WTC11 (cell line): ENCODE measurements at places on chromosomes 13 and 19.

- DNase-seq: peak; percentile 76
These were observed 205.1 kb upstream of the STARD13 start for GRCh38 chr13:33490461-33491327.

- DNase-seq: no peak
These were observed 1644.1 kb downstream of the SLITRK5 start for GRCh38 chr13:89315287-89315686.

GRCh38 chr13:26225896-26226617 is 3.9 kb upstream of the RNF6 start:
- DNase-seq: no peak

GRCh38 chr13:27252467-27252866 is 1.1 kb downstream of the RPL21 start:
- DNase-seq: no peak

DNA sequence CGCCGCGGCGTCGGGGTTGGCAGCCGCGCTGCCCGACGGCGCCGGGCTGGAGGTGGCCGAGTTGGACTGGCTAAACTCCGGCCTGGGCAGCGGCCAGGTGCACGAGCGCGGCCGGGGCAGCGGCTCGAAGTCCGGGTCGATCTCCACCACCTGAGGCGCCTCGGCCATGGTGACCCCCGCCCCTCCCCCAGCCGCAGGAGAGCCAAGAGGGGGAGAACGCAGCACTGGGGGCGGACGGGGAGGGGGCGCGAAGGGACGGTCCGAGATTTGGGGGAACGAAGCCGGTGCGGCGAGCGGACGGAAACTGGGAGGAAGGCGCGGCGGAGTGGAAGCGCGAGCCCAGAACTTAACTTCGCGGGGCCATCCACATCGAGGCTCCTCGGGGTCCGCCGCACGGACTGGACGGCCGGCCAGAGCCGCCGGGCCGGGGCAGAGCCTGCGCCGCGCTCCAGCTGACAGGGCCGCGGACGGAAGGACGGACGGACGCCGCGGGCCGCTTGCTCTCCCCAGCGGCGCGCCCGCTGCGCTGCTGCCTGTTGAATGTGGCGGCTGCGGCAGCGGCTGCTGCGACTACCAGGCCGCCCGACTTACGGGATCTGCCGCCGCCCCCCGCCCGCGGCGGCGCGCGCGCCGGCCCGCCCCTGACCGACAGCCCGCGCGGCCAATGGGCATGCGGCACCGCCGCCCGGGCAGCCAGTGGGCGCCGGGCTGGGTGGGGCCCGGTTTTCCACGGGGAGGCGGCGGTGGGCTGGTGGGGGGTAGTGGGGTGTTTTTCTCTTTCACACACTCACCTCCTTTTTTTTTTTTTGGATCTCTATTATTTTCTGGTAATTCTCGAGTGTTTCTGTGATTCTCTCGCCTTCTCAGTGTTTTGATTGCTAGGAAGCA is at the start of gene FOXO1:
FOXO1 (minus strand) TSS at position 597 of the 888 bp plus-strand sequence; CDS start at position 168, 429 bp downstream.
- DNase-seq: peak; percentile 80

DNA sequence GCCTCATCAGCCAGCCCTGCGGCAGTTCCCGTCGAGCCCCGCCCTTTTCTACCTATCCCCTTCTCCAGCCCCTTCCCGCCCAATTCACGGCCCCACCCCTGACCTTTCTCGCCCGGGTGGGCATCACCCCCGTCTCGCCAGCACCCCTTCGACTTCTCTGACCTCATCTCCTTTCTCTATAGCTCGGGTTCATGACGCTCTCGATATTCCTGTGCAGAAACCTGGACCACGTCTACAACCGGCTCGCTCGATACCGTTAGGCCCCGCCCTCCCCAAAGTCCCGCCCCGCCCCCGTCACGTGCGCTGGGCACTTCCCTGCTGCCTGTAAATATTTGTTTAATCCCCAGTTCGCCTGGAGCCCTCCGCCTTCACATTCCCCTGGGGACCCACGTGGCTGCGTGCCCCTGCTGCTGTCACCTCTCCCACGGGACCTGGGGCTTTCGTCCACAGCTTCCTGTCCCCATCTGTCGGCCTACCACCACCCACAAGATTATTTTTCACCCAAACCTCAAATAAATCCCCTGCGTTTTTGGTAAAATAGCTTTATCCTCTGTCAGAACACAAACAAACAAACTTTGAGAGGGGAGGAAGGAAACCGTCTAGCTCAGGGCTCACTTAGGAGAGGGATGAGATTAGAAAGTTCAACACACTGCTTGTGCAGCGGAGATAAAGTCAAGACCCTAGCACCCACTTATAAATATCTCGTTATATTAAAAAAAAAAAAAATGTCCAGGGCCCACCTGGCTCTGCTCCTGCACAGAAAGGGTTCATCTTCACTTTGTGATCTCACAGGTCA is 5.1 kb downstream of the CD37 start:
- DNase-seq: peak; percentile 60

- DNase-seq: peak; percentile 100
These were observed 17.2 kb downstream of the PKN1 start for GRCh38 chr19:14450168-14450874.
